ENCODE measurements at places on chromosomes 4 and X.

DNA sequence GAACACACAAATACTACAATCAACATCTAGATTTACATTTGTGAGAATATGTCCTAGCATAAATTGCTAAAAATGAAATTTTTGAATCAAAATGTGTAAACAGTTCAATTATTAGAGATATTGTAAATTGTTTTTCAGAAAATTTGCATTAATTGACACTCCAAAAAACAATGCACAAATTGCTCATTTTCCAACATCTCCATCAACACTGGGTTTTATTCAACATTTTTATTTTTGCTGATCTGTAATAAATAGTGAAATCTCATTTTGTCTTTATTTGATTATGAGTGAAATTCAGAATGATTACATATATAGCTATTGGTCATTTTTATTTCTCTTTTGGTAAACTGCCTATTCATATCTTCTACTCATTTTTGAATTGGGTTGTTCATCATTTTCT is 120.0 kb upstream of the GRIA3 start:
- DNase-seq: no peak
- no peaks in the 10 kb centered on the region for H3K4me1 ChIP-seq
- no peaks in the 10 kb centered on the region for H3K27me3 ChIP-seq
- H3K4me3 ChIP-seq: no peak overlapping the region
- H3K36me3 ChIP-seq: no peaks in the 10 kb centered on the region
- no peak overlapping the region for H3K27ac ChIP-seq

DNA sequence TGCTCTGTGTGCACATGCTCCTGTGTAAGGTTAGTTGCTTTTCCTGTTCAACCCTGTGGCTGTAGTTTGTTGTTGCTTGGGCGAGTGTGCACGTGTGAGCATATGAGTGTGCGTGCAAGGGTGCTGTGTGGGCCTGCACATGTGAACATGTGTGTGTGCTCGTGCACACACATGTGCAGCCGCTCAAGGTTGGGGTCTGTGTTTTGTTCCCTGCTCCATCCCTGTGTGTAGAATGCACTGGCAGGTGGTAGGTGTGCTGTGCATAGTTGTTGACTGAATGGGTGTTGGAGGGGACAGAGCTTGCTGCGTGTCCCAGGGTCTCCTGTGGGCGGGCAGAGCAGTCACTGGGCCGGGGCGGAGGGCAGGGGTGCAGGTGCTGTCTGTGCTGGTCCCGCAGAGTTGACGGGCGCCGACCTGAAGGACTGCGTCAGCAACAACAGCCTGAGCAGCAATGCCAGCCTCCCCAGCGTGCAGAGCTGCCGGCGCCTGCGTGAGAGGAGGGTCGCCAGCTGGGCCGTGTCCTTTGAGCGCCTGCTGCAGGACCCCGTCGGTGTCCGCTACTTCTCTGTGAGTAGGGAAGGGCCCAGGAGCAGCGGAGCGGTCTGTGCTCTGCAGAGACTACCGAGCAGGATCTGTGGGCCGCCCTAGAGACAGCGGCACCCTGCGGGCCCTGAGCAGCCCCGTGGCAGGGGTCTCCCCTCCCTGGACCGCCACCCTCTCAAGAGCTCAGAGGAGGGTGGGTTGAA is 27.9 kb upstream of the HGFAC start:
- DNase-seq: no peak
- no peaks in the 10 kb centered on the region for H3K27me3 ChIP-seq
- no peak overlapping the region for H3K27ac ChIP-seq

DNA sequence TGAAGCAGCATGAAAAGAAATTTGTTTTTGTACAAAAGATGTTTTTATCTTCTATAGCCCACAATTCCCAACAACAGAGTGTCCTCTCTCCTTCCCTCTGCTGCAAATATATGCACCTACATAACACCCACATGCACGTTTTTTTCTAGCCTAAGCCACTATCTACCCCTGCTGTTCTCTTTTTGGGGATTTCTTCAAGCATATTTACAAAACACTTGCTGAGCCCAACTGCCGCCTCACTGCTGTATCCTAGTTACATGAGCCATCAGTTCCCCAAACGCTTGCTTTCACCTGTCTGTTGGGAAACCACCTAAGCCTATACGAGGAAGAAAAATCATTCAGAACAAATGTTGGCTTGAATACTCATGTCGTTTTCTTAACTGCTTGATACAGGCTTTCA is 127.2 kb downstream of the CHRNA9 start:
- no peaks in the 10 kb centered on the region for H3K27me3 ChIP-seq
- H3K4me3 ChIP-seq: no peak overlapping the region
- peak; percentile 54 for DNase-seq

DNA sequence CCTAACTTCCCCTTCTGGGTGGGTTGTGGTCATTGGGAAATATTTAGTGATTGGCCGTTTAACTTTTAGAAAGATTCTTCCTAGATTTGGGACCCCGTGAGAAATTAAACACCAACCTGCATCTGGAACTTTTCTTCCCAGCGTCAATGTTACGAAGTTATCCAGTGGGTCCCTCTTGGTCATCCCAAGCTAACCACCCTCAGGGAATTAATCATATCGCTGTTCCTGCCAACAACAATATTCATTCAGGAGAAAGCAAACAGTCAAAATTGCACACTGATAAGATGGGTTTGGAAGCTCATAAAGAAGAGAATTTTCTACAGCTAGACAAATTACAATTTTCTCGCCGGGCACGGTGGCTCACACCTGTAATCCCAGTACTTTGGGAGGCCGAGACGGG is 121.2 kb upstream of the STX18 start:
- H3K27me3 ChIP-seq: no peaks in the 10 kb centered on the region
- no peak overlapping the region for H3K27ac ChIP-seq
- DNase-seq: no peak
- H3K36me3 ChIP-seq: no peaks in the 10 kb centered on the region
- peaks cover 6% of the 10 kb centered on the region for H3K4me1 ChIP-seq
- H3K4me3 ChIP-seq: no peak overlapping the region

- H3K27ac ChIP-seq: no peak overlapping the region
- peaks cover 60% of the 10 kb centered on the region for H3K36me3 ChIP-seq
- peak; percentile 26 for DNase-seq
- H3K4me1 ChIP-seq: peaks cover 23% of the 10 kb centered on the region
- H3K27me3 ChIP-seq: no peaks in the 10 kb centered on the region
Observed at GRCh38 chr4:184664445-184665210, 15.1 kb downstream of the PRIMPOL start.

DNA sequence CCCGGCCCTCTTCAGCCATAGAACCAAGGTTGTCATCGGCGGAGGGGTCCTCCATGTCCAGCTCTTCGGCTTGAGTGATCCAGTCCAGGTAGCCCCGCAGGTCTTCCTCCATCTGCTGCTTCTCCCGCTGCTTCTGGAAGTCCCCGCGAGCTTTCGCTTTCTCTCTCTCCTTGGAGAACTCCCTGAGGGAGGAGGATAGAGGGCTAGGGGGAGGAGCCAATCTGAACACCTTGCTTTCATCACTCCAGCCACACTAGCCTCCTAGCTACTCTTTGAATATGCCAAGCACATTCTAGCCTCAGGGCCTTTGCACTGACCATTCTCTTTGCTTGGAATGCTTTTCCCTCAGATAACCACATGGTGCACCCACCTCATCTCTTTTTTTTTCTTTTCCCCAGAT is 6.2 kb downstream of the CACNA1F start:
- H3K27ac ChIP-seq: no peak overlapping the region
- H3K4me1 ChIP-seq: peaks cover 17% of the 10 kb centered on the region
- peaks cover 15% of the 10 kb centered on the region for H3K27me3 ChIP-seq
- H3K36me3 ChIP-seq: no peaks in the 10 kb centered on the region

GRCh38 chr4:7431696-7432530 is 2.8 kb downstream of the PSAPL1 start:
- no peak overlapping the region for H3K4me3 ChIP-seq
- no peak overlapping the region for H3K27ac ChIP-seq
- peaks cover 20% of the 10 kb centered on the region for H3K4me1 ChIP-seq
- H3K27me3 ChIP-seq: no peaks in the 10 kb centered on the region
- no peaks in the 10 kb centered on the region for H3K36me3 ChIP-seq

DNA sequence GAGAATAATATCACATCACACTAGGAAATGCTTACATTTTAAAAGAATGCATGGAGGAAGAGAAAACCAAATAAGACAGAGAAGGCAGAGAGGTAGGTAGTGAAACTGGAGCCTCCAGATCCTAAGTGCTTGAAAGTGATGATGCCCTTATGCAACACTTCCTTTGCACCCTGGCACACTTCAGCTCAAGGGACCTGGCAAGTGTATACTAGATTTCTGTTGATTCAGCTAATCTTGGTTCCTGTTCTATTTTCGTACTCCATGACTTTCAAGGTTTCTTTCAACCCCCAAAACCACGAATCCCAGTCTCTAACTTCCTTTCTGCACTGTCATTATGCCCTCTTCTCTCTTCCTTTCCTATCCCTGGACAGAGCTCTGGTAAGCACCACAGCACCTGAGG is 36.9 kb upstream of the SH3KBP1 start:
- DNase-seq: peak; percentile 8
- no peaks in the 10 kb centered on the region for H3K27me3 ChIP-seq
- H3K27ac ChIP-seq: no peak overlapping the region
- no peaks in the 10 kb centered on the region for H3K4me1 ChIP-seq
- peaks cover 14% of the 10 kb centered on the region for H3K36me3 ChIP-seq

- no peak for DNase-seq
- H3K4me1 ChIP-seq: no peaks in the 10 kb centered on the region
- no peaks in the 10 kb centered on the region for H3K27me3 ChIP-seq
- no peak overlapping the region for H3K4me3 ChIP-seq
- H3K36me3 ChIP-seq: no peaks in the 10 kb centered on the region
Observed at GRCh38 chr4:64166365-64166764, 242.9 kb downstream of the TECRL start.

- no peaks in the 10 kb centered on the region for H3K4me1 ChIP-seq
- no peaks in the 10 kb centered on the region for H3K36me3 ChIP-seq
- peaks cover 4% of the 10 kb centered on the region for H3K27me3 ChIP-seq
- H3K4me3 ChIP-seq: no peak overlapping the region
Observed at GRCh38 chrX:98194036-98194435, 1310.3 kb downstream of the RPA4 start.

- peaks cover 10% of the 10 kb centered on the region for H3K4me1 ChIP-seq
- no peaks in the 10 kb centered on the region for H3K27me3 ChIP-seq
- DNase-seq: no peak
Observed at GRCh38 chr4:20641976-20642375, 58.3 kb upstream of the PACRGL start.

GRCh38 chr4:39133623-39134022 is 48.7 kb upstream of the WDR19 start:
- H3K27me3 ChIP-seq: no peaks in the 10 kb centered on the region
- no peak overlapping the region for H3K4me3 ChIP-seq
- no peak overlapping the region for H3K27ac ChIP-seq

All from stomach (tissue), 19 donors.